Bladder microvascular endothelial cell (primary cell): ENCODE measurements at places on chromosomes 7 and 10. TPM values are rescaled to one million over a fixed set of nuclear protein-coding genes. Genes with fewer than 3 reads are reported as not detected.

Gene CALML5
- not detected in 2 replicates for total RNA-seq

Gene LRMDA
- 8.7 and 13.5 TPM in 2 replicates for total RNA-seq

Gene CDHR3
- total RNA-seq: 0.81 and 1.2 TPM in 2 replicates

Gene TMEM225B
- not detected in 2 replicates for total RNA-seq

Gene LGI1
- not detected in 2 replicates for total RNA-seq

Gene CCL24
- not detected in 2 replicates for total RNA-seq

Gene AKR1C2
- 0.97 and 19.7 TPM in 2 replicates for total RNA-seq

Gene GPR146
- 32.9 and 48.2 TPM in 2 replicates for total RNA-seq

Gene FXYD4
- total RNA-seq: not detected in 2 replicates

Gene TAS2R4
- 0.32 and 2.1 TPM in 2 replicates for total RNA-seq

Gene FFAR4
- not detected in 2 replicates for total RNA-seq

Gene ACSL5
- total RNA-seq: 35.8 and 58.8 TPM in 2 replicates

Gene SFTPA1
- total RNA-seq: not detected in 2 replicates

Gene INPP5F
- 11.5 and 15.9 TPM in 2 replicates for total RNA-seq

Gene GTF2IRD2
- 1.9 and 4.0 TPM in 2 replicates for total RNA-seq

Gene ZP3
- 0.49 and 5.3 TPM in 2 replicates for total RNA-seq

Gene CLRN3
- 0.38 TPM in 1 of 2 replicates, not detected in the other for total RNA-seq

Gene PRSS58
- total RNA-seq: not detected in 2 replicates

Gene SCIN
- total RNA-seq: 0.13 and 0.49 TPM in 2 replicates

Gene CPXM2
- 0.38 and 4.9 TPM in 2 replicates for total RNA-seq

Gene ANKMY2
- total RNA-seq: 11.2 and 13.5 TPM in 2 replicates

Gene ADAM22
- 0.16 and 0.57 TPM in 2 replicates for total RNA-seq

Gene TMEM26
- total RNA-seq: not detected in 2 replicates

Gene ADRA2A
- 0.06 and 0.16 TPM in 2 replicates for total RNA-seq

Gene CYP26A1
- 0.65 and 1.9 TPM in 2 replicates for total RNA-seq

Gene LYZL1
- not detected in 2 replicates for total RNA-seq

Gene SPDYE2
- not detected in 2 replicates for total RNA-seq

Gene PIK3CG
- 2.5 and 5.3 TPM in 2 replicates for total RNA-seq

Gene HOXA4
- 0.16 and 0.57 TPM in 2 replicates for total RNA-seq

Gene ASZ1
- total RNA-seq: not detected in 2 replicates

Gene INHBA
- total RNA-seq: 2.6 and 7.0 TPM in 2 replicates

Gene GHRHR
- total RNA-seq: not detected in 2 replicates

Gene TRPV5
- not detected in 2 replicates for total RNA-seq

Gene POU6F2
- not detected in 2 replicates for total RNA-seq

Gene ABCB8
- 14.6 and 26.1 TPM in 2 replicates for total RNA-seq

Gene PNLIPRP3
- total RNA-seq: not detected in 2 replicates

Gene ABI1
- 29.5 and 43.8 TPM in 2 replicates for total RNA-seq

Gene CXCL12
- total RNA-seq: 2.9 and 17.4 TPM in 2 replicates

Gene XPNPEP1
- 142 and 259 TPM in 2 replicates for total RNA-seq

Gene ENO4
- total RNA-seq: not detected in 2 replicates

Gene SKAP2
- total RNA-seq: 9.9 and 25.1 TPM in 2 replicates

Gene OPTN
- 87.9 and 175 TPM in 2 replicates for total RNA-seq

Gene PIP
- not detected in 2 replicates for total RNA-seq

Gene CDH23
- total RNA-seq: under 0.01 and 0.06 TPM in 2 replicates

Gene TMEM106B
- total RNA-seq: 13.1 and 29.7 TPM in 2 replicates

Gene MLXIPL
- total RNA-seq: not detected in 2 replicates

Gene ZPBP
- total RNA-seq: not detected in 2 replicates

Gene ARMC3
- not detected in 2 replicates for total RNA-seq

Gene COL17A1
- 0.49 and 0.88 TPM in 2 replicates for total RNA-seq
